ENCODE measurements at places on chromosomes 13 and 19.

- no peak for DNase-seq
Observed at GRCh38 chr13:75299913-75300862, 181.8 kb downstream of the TBC1D4 start.

DNA sequence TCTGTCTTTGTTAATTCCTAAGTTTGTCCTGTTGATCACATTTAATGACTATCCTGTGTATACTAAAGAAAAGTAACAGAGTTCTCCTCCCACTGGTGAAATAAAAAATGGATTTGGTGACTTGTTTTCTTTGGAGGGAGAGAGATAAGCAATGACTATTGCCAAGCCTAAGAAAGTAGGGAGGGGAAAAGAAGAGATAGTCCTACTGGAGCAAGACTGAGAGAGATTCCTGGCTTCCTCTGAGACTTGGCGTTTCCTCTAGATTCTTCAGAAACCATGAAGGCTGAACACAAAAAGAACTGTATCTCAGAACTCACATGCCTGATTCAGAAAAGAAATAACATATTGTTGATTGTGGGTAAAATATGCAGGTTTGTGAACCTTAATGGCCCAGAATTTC is 406.5 kb downstream of the FOXO1 start:
- DNase-seq: no peak

DNA sequence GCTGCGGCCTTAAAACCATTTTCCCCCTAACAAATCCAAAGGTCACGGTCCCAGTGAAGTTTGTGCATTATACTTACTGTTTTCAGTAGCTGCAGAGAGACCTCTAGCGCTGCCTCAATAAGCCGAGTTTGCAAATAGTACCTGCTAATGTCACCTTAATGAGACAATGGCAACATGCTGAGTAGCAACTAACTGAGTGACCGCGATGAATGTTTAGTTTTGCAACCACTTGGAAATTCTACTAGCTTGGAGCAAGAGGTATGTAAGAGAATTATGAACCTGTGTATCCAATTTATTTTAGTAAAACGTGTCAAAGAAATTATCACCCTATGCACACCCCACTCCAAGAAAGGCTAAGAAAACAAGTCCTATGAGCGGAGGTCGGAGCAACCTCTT is 1.2 kb downstream of the KPNA3 start:
- DNase-seq: peak; percentile 3

DNA sequence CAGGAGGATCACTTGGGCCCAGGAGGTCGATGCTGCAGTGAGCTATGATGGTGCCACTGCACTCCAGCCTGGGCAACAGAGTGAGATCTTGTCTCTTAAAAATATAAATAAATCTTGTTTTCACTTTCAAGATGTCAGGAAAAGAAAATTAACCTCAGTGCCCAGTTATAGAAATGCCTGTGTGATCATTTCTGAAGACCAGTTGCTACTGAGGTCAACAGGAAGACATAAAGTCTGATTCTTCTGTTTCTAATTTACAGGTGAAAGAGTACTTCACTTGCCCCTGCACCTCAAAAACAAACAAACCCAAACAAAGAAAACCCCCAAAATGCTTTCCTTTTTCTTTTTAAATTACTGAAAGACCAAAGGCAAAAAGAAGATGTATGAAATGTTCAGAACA is 174.3 kb upstream of the NBEA start:
- DNase-seq: no peak

DNA sequence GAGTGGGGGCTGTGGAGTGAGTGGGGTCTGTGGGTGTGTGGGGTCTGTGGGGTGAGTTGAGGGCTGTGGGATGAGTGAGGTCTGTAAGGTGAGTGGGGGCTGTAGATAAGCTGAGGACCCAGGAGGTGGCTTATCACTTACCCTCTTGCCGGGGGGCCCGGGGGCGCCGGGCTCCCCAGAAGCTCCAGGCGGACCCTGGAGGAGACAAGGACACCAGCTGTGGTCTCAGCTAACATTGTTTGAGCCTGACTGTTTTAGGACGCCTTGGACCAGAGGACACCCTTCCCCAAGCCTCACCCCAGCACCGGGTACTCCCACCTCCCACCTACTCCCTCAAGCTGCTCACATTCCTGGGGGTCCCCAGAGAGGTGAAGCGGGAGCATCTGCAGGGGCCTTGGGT is 34.2 kb upstream of the OLFM2 start:
- DNase-seq: no peak

- no peak for DNase-seq
Observed at GRCh38 chr19:34484328-34484727, 2.8 kb downstream of the WTIP start.

GRCh38 chr19:50465986-50466705 is 10.2 kb upstream of the EMC10 start:
- DNase-seq: no peak

DNA sequence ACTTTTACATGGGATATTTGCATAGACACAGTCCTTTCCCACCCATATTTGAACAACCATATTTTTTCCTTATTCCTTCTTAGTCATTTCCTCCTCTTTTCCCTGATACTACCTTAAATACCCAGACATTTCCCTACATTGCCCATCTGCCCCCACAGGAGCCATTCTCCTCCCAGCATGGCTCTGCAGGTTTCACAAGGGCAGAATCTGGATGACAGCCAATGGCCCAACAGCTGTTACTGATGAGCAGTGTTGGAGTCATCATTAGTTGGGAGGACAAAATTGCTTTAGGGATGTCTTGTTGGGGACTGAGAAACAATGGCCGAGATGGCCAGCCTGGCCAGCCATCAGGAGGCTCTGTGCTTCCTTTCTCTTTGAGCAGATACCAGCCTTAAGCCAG is 209.5 kb downstream of the KLF5 start:
- DNase-seq: no peak

- DNase-seq: no peak
Observed at GRCh38 chr19:39145180-39145953, 19.8 kb downstream of the PAK4 start.
